ENCODE measurements at places on chromosomes 13 and 19.

DNA sequence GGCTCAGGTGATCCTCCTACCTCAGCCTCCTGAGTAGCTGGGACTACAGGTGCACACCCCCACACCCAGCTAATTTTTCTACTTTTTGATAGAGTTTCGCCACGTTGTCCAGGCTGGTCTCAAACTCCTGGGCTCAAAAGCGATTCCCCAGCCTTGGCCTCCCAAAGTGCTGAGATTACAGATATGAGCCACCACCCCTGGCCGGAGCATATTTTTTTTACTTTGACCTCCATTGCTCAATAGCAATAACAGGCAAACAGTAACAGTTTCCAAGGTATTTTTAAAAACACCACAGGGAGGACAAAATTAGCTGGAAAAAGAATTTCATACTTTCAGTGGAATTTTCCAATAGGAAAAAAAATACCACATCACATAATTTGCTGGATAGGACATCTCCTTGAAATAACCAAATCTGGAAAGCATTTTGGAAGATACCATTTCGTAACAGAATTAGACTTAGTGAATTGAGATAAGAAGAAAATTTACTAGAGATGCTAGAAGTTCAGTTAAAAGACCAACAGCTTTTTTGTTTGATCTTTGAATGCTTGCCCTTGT is 5.2 kb downstream of the DUXA start:
- no peak for DNase-seq

- DNase-seq, result no peak
Observed at GRCh38 chr13:99355267-99356011, 48.2 kb upstream of the GPR183 start.

GRCh38 chr13:59458908-59459579 is 704.7 kb downstream of the DIAPH3 start:
- no peak for DNase-seq

GRCh38 chr19:3836887-3837286 is 32.0 kb downstream of the ZFR2 start:
- DNase-seq, result no peak

DNA sequence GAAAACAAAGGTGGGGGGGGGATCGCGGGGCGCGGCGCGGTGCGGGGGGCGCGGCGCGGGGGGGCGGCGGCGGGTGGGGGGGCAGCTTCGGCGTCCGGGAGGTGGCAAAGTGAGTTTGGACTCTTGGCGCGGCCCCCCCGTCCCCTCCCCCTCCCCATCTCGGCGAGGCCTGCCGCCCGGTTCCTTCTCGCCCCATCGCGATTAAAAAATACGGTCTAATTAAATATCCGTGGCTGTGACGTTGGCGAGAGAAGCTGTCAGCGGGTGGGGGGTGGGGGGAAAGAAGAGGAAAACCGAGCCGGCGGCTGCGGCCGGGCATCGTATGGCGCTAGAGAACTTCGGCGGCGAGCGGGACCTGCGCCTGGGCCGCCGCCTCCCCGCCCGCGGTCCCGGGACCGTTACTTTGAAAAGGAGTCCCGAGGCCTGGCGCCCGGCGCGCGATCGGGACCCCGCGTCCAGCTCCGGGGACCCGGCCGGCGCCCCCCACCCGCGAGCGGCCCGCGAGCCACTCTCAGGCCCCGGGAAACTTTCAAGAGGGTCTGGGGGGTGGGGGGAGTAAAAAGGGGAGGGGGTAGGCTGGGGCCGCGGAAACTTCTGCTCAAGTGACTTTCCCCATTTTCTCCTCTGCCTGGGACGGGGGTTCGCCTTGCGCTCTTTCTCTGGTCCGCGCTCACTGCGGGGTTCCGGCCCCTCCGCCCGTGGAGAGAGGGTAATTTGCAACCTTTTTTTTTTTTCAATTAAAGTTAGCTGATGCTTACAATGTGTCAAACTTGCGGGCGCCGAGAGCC is 146.3 kb upstream of the ZNF536 start:
- DNase-seq, result no peak
